ENCODE measurements at places on chromosomes 5 and 9.

GRCh38 chr5:51095486-51095885 is 287.8 kb upstream of the ISL1 start:
- no peak for DNase-seq

DNA sequence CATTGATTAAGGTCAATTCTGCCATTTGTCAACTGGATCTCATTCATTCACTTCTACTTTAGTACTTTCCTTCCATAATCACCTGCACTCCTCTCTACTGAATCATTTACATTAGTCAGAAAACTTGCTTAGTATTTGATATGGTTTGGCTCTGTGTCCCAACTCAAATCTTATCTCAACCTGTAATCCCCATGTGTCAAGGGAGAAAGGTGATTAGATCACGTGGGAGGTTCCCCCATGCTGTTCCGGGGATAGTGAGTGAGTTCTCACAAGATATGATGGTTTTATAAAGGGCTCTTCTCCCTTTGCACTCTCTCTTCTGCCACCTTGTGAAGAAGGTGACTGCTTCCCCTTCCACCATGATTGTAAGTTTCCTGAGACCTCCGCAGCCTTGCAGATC is 23.7 kb upstream of the UGCG start:
- no peak for DNase-seq

- DNase-seq = no peak
These were observed 236.3 kb downstream of the MCTP1 start for GRCh38 chr5:95048628-95049027.

- DNase-seq = no peak
These were observed 4.2 kb downstream of the NINJ1 start for GRCh38 chr9:93129691-93130500.

DNA sequence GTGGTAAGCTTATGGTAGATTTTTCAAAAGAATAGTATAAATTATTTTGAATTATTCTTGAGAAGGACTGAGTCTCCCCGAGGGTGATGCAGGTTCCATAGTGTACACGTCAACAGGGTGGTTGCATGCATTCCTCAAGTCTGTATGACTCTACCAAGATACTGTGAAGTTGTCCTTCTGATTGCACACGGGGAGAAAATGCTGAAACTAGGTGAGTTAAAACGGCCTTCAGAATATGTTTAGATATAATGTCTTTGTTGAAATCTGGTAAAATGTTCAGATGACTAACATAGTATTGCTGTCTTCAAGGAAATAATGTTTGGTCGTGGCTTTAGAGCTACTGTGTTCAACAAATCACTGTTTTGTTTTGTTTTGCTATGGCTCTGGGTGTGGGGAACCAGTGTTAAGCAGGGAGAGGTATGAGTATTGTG is 22.4 kb upstream of the TNFAIP8 start:
- no peak for DNase-seq

DNA sequence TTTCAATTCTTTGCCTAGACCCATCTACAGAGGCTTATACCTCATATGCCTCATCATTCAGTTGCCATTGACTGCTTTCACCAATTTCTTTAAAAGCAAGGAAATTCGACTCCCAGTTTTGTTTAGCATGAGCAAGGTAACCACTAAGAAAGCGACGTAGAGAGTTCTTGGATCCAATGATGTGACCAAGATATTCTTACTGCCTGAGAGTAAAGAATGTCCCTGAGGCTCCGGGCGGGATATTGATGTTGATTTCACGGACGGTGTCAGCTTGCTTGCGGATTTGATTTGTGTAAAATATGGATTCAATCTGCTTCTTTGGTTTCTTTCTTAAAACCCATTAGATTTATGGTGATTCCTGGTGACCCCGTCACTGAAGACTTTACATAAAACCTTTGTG is 135.1 kb upstream of the ICE1 start:
- no peak for DNase-seq

DNA sequence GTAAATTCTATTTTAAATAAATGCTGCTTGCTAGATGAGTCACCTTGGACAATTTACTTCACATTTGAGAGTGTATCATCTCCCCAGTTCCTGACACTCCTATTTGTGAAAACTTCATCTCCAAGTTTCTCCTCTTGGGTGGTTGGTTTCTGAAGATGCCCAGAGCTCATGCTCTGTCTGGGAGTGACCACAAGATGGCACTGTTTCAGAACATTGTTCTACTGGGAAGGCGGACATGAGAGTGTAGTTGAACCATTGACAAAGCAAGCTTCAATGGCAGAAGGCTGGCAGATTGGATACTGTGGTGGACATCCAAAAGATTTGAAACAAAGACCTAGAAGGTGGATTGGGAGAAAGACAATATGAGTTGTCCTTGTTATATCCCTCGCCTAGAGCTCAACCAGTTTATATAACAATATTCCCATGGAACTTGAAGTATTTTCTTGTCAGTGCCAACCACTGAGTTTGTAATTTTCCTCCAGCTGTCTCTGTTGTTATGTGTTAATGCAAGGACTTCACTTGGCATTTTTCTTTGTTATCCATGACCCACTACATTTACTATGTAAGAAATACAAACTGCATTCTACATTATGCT is 234.3 kb upstream of the ANKH start:
- no peak for DNase-seq

DNA sequence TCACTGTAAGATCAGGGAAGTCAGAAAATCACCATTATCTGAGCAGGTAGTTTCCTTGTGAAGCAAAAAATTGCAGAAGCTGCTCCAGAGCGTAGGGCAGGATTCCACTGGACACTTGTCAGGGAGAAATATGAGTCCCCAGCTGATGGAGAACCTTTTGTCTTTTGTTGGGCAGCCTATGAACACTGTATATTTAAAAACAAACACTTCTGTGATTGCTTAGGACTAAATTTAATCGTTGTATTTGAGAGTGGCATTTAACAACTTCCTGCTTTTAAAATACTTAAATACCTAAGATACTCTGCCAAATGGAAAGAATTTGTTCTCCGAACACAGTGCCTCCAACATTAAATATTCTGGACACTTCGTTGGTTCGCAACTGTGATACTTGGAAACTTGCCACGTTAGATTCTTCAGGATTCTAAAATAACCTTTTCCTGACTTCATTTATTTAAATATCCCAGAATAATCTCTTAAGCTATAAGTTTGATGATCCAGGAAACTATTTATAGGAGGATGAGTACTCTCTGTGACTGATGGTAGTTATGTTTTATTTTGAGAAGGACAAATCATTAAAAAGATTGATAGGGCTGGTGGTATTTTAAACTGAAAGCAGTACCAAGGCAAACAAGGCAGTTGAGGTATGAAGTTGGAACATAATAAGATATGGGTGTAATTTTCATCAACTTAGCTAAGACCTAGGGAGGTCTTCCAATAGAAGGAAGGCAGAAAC is 2.7 kb upstream of the HSPA4 start:
- DNase-seq = no peak

DNA sequence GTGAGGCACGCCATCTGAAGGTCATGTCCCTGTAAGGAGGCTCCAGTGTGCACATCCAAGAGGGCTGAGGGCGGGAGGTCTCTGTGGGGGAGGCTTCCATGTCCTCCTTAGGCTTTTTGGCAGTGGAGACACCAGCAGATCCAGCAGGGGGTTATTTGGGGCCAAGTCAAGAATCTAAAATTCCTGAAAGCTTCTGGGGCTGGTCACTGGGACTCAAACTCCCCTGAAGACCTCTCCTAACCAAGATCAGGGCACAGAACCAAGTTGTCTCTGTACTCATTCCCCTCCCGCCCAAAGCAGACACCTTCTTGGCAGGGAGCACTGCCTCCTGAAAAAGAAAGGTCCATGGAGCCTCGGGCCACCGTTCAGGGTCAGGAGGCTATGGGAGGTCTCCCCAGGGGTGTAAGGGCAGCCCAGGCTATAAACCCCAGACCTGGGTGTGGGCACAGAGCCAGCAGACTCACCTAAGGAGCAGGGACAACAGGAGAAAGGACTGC is 127.4 kb upstream of the ADRA1B start:
- no peak for DNase-seq

DNA sequence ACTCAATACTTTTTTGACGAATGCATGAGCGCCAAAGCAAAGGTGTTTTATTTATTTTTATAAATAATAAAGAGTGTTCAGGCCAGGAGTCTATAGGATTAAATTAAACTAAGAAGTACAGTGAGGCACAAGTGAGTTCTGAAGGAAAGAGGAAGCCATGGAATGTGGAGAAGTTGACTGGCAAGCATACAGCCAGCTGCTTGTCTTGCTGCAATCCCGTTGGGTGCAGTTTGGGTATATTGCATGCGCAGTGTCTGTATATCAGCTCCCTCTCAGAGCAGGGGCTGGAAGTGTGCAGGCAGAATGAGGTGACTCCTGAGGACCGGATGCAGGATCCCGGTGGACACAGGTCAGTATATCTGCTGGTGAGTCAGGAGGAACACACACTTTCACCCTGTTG is 315.6 kb downstream of the ZSWIM6 start:
- DNase-seq = no peak

DNA sequence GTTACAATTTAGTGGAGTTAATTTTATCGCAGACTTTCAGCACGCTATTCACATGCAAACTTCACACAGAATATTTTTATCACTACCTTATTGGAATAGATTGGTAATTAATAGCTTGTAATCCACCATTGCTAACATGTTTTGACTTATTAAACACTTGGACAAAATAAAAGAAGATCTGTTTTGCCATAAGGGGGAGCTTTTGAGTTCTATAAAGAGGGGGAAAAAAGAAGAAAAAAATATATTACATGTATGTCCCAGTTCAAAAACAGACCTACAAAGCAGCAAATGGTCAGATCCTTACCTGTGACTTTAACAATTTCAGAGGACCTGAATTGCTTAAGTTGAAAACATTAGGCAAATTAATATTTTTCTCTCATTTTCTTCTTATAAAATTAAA is 1.2 kb upstream of the PAPPA start:
- DNase-seq = no peak

DNA sequence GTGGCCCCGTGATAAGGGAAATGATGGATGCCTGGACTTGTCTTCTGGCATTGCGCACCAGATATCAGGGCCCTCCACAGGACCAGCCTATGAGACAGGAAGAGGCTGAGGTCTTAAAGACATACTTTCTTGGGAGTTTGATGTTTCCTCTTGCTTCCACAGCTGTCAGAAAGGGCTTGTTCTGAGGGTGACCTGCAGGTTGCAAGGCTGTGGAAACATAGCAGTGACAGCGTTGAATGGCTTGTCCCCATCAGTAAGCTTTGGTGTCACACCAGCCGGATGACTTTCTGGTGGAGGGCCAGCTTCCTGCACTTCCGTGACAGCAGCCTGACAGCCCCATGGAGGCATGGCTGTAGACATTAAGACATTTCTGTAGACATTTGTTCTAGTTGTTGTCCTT is 143.2 kb downstream of the C9orf152 start:
- DNase-seq = no peak

DNA sequence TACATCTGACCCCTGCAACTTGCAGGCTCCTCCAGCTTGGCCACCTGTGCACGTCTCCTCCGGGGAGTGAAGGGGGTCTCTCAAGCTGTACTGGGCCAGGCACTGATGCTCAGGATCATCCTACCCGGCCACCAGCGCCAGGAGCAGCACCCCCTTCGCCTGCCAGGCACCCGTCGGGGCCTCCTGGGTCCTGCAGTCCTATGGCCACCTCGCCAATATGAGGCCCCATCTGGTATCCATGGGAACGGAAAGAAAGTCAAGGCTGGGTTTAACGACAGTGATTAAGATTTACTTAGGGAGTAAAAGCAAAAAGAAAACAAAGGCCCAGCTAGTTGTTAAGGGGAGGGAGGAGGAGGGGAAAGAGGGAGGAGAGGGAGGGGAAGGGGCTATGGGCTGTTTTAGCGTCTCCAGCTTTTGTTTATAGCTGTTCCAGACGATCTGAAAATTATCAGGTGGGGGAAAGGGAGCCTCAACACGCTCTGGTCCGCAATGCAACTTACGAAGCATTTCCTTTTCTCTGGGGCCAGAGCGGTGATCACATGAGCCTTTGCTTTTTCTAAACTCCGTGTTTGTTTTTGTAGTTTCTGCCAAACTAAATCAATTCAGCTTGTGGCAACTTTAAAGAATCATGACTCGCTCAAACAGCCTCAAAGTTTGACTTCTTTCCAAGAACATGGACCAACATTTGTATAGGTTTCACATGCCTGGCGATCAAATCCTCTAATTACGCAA is 132.4 kb downstream of the ROR2 start:
- DNase-seq = no peak

DNA sequence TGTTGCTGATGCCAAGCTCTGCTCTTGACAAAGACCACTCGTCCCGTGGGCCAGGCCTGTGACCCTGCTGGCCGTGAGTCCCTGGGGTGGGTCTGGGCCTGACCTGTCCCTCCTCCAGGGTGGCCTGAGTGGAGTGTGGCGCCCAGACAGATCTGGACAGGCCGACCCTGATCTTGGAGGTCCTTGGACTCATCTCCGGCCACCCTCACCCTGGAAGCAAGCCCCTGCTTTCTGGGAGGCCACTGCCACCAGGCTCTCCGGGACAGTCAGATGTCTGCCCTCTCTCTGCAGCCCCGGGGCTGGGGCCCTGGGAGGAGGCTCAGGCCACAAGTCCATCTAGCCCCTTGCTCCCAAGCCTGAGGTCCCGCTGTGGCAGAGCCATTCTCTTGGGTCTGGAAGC is 31.2 kb upstream of the TMEM250 start:
- no peak for DNase-seq

DNA sequence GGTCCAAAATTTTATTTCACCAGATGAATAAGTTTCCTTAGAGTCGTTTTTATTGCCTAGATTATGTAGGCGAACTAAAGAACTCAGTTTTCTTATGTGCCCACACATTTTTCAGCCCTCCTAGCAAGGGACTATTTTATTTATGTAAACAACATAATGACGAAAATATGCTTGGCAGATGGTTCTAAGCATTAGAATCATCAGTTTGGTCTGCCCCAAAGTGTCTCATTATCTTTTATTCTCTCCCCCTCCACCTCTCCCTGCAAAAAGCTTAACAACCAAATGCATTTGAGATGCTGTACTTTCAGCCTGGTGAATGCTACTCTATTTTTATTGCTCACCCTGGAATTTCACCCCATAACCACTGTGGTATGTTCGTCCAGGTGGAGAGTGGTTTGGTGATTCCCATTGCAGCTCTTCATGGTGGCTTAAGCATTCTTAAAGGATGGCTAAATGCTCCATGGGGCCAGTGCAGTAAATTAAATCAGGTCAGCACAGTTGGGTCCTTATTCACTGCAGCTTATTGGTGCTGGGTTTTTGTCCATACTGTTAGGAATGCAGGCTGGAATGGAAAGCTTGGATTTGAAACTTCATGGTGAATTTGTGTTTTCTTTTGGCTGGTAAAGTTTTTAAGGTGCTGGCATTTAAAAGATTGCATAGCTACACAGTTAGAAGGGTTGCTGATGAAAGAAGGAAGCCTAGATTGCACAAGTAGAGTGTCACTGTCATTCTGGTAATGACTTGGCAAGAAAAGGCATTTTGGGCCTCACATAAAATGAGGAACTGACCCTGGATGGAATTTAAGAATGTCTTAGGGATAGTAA is 39.2 kb downstream of the TLE4 start:
- DNase-seq = no peak

- no peak for DNase-seq
These were observed 153.3 kb upstream of the ERCC6L2 start for GRCh38 chr9:95722141-95722540.

GRCh38 chr9:105713260-105714019 is 19.1 kb downstream of the TMEM38B start:
- no peak for DNase-seq

- no peak for DNase-seq
These were observed 37.1 kb downstream of the DMRT2 start for GRCh38 chr9:1087120-1087881.

Data from stimulated activated naive CD4-positive, alpha-beta T cell (primary cell).